Mesothelial cell of epicardium (in vitro differentiated cells): ENCODE measurements at places on chromosomes 6 and 20. TPM values are rescaled to one million over a fixed set of nuclear protein-coding genes. Genes with fewer than 3 reads are reported as not detected.

DNA sequence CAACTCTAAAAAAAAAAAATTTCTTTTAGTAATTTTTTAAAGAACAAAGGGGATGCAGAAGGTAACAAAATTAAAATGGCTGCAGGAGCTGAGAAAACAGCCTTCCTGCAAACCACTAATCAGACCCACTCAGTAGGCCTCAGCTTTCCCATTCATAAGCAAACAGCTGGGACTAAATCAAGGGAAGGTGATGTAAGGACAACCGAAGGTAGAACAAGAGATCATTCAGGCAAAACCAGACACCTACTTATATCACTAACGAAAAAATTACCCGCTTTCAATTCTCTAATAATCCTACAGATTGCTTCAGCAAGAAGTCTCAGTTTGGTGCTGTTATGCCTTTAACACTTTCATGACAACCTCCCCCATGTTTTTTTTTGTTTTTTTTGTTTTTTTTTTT is 124.0 kb downstream of the ZMYND8 start:
- H3K4me1 ChIP-seq = peaks cover 8% of the 10 kb centered on the region
- H3K4me3 ChIP-seq = no peak overlapping the region
- H3K36me3 ChIP-seq = peaks cover 48% of the 10 kb centered on the region
- peak overlapping the region; percentile 34 for H3K27ac ChIP-seq

DNA sequence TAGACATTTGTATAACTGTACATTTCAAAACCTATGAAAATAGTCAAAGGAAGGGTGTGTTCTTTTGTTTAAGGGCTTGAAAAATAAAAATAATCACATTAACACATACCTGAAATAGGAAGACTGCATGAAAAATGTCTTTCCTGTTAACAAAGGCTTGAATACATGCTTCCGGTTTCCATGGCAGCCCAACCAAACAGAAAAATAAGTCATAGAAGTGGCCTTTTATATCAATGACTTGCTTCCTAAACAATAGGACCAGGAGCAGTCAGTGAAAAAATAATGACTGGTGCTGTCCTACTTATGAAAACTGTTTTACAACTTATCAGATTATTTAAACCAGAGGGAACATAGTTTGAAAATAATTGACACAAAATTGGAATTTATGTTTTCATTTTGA is 412.6 kb upstream of the PLCB4 start:
- no peak overlapping the region for H3K27ac ChIP-seq
- no peak for DNase-seq
- no peak overlapping the region for H3K4me3 ChIP-seq
- H3K27me3 ChIP-seq = no peaks in the 10 kb centered on the region
- no peaks in the 10 kb centered on the region for H3K4me1 ChIP-seq

GRCh38 chr6:6826095-6826901 is 237.8 kb downstream of the LY86 start:
- no peak overlapping the region for H3K4me3 ChIP-seq
- no peaks in the 10 kb centered on the region for H3K36me3 ChIP-seq
- no peak for DNase-seq
- H3K27ac ChIP-seq = no peak overlapping the region

GRCh38 chr6:134267917-134268361 is 50.0 kb downstream of the SGK1 start:
- H3K36me3 ChIP-seq = no peaks in the 10 kb centered on the region
- H3K27me3 ChIP-seq = no peaks in the 10 kb centered on the region
- peak overlapping the region; percentile 79 for H3K27ac ChIP-seq
- H3K4me3 ChIP-seq = no peak overlapping the region
- DNase-seq = no peak

GRCh38 chr6:134065706-134066105 is 13.3 kb upstream of the SLC2A12 start:
- no peak for DNase-seq
- no peak overlapping the region for H3K4me3 ChIP-seq
- no peaks in the 10 kb centered on the region for H3K36me3 ChIP-seq
- no peaks in the 10 kb centered on the region for H3K27me3 ChIP-seq

DNA sequence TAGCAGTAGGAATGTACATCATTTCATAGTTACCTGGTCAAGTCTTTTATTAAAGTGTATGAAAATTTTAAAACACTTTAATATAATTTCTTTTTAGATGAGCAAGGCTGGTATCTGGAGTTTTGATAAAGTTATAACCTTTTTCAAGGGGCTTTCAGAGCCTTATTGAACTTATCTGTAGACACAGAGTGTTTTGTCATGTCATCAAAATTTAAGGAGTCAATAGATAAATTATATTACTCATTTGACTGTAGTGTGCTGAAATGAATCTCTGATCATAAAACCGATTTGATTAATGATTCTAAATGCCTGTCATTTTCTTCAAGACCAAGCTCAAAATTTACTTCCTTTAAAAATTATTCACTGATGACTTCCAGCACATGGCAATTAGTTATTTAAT is 125.6 kb downstream of the ARID1B start:
- H3K36me3 ChIP-seq = peaks cover 4% of the 10 kb centered on the region
- DNase-seq = no peak
- no peaks in the 10 kb centered on the region for H3K27me3 ChIP-seq
- H3K4me3 ChIP-seq = no peak overlapping the region

DNA sequence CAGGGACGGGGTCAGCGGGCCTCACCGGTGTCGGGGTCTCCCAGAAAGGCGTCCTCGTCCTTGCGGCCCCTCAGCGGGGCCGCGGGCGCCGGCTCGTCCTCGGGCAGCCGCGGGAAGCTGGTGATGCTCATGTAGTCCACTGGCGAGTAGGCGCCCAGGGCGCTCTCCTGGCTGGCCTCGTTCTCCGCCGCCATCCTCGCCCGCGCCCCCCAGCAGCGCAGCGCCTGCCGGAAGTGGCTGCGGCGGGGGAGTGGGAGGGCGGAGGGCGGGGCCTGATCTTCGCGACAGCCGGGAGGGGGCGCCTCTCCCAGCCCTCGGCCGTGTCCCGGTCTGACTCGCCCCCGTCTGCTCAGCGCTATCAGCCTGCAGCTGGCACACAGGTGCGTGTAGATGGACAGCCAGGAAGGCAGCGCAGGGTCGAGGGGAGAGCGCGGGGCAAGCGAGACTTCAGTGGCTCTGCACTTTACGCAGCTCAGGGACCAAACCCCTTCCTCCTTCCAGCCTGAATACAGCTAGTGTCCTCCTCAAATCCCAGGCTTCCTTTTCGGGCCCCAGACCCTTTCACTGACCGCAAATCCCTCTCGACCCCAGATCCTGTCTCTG is at the start of gene GGT7:
Gene GGT7 (minus strand): TSS at position 235 of the 603 bp plus-strand sequence. CDS start 41 bp downstream, at position 194.
- DNase-seq = peak; percentile 73
- peaks cover 33% of the 10 kb centered on the region for H3K4me1 ChIP-seq
- no peaks in the 10 kb centered on the region for H3K36me3 ChIP-seq
- H3K27me3 ChIP-seq = no peaks in the 10 kb centered on the region
- H3K27ac ChIP-seq = no peak within 1 kb of the TSS

DNA sequence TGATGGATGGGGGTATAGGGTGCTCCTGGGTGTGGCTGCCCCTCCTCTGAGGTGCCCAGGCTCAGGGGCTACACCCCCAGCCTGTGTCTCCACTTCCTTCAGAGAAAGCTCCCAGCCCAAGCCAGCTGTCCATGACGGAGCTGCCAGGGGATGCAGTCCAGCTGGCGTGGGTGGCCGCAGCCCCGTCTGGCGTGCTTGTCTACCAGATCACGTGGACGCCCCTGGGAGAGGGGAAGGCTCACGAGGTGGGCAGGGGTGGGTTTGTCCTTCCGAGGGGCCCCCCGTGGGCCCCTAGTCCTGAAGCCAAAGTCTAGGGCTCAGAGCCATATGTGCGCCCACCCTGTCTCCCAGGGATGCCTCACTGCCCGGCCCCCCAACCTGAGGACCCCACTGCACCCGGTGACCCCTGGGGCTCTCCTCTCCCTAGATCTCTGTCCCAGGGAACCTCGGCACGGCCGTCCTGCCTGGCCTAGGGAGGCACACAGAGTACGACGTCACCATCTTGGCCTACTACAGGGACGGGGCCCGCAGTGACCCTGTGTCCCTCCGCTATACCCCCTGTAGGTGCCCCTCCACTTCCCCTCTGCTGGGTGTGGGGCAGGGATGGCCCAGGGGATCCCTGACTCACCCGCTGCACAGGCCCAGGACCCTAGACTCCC is 19.8 kb downstream of the COL20A1 start:
- H3K27ac ChIP-seq = no peak overlapping the region
- DNase-seq = no peak
- no peaks in the 10 kb centered on the region for H3K27me3 ChIP-seq
- H3K36me3 ChIP-seq = no peaks in the 10 kb centered on the region

DNA sequence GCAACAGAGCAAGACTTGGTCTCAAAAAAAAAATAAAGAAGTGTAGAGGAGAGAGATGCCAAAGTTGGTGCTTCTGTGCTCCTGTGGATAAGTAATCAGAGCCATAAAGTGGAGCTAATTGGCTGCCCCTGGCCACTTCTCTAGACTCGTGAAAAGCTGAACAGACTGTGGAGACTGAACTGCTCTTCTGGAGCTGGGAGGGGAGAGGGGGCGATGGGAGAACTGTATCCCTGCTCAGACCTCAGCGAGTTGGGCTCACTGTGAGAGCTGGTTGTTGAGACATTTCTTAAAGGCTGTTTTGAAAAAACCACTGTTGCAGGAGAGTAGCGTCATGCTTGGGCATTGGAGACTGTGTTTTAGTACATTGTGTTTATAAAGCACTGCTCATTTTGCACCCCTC is 125.7 kb downstream of the TCP11 start:
- H3K27me3 ChIP-seq = no peaks in the 10 kb centered on the region
- H3K4me3 ChIP-seq = no peak overlapping the region
- peak overlapping the region; percentile 98 for H3K27ac ChIP-seq
- DNase-seq = no peak

- H3K36me3 ChIP-seq = peaks cover 61% of the 10 kb centered on the region
- H3K27ac ChIP-seq = no peak overlapping the region
- H3K4me3 ChIP-seq = no peak overlapping the region
- H3K27me3 ChIP-seq = no peaks in the 10 kb centered on the region
- peaks cover 3% of the 10 kb centered on the region for H3K4me1 ChIP-seq
These were observed 1.7 kb downstream of the TULP4 start for GRCh38 chr6:158313989-158314388.

- no peaks in the 10 kb centered on the region for H3K36me3 ChIP-seq
- no peaks in the 10 kb centered on the region for H3K27me3 ChIP-seq
- DNase-seq = no peak
- no peak overlapping the region for H3K27ac ChIP-seq
- peaks cover 5% of the 10 kb centered on the region for H3K4me1 ChIP-seq
These were observed 112.7 kb upstream of the TNFAIP3 start for GRCh38 chr6:137754366-137754765.

Gene CPNE5
- 0.51 to 1.7 TPM (median 1.2 TPM) in 3 replicates for total RNA-seq

Gene ANKRD66
- total RNA-seq = not detected in 3 replicates

Gene GHRH
- not detected in 3 replicates for total RNA-seq

Gene TMEM30A
- 87.6 to 95.3 TPM (median 90.1 TPM) in 3 replicates for total RNA-seq

Gene PTCRA
- total RNA-seq = not detected in 3 replicates

Gene HDGFL1
- total RNA-seq = 0.09 to 0.14 TPM (median 0.11 TPM) in 3 replicates

Gene WFDC12
- not detected in 3 replicates for total RNA-seq

Gene C20orf204
- 2.8 to 4.2 TPM (median 3.2 TPM) in 3 replicates for total RNA-seq

Gene LBP
- total RNA-seq = not detected in 3 replicates

Gene RAMACL
- 0.69 to 1.00 TPM (median 0.79 TPM) in 3 replicates for total RNA-seq
